ENCODE measurements at places on chromosomes 4 and X.

- no peak for DNase-seq
Observed at GRCh38 chr4:86184901-86185285, 175.0 kb downstream of the MAPK10 start.

DNA sequence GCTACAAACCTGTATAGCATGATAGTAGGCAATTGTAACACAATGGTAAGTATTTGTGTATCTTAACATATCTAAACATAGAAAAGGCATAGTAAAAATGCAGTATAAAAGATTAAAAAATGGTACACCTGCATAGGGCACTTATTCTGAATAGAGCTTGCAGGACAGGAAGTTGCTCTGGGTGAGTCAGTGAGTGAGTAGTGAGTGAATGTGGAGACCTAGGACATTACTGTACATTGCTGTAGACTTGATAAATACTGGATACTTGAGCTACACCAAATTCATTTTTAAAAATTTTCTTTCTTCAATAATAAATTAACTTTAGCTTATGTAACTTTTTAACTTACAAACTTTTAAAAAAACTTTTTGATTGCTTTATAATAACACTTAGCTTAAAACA, 68.2 kb upstream of the MAML3 start:
- no peak for DNase-seq

GRCh38 chr4:122218762-122219161, 66.6 kb downstream of the BLTP1 start:
- DNase-seq: peak; percentile 12

GRCh38 chr4:36870121-36870520, 374.4 kb upstream of the NWD2 start:
- DNase-seq: no peak

GRCh38 chrX:149715468-149715867, 3.6 kb downstream of the MAGEA11 start:
- no peak for DNase-seq

DNA sequence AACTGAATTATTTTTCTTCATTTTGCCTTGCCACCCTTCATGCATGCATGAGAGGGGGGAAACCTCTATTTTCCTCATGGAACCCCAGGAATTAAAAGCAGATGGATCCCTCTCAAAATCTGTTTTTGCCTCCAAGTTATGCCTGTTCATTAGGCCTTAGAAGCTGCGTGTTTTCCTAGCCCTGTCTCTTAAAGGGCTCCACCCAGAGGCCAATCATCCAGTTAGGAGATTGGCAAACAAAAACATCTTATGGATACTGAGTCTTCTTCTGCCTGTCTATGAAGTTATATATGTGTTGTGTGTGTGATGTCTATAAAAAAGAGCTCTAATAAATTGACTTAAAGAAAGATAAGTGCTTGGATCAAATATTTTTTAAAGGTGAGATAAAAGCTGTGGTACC, 142.9 kb downstream of the ANAPC10 start:
- no peak for DNase-seq

DNA sequence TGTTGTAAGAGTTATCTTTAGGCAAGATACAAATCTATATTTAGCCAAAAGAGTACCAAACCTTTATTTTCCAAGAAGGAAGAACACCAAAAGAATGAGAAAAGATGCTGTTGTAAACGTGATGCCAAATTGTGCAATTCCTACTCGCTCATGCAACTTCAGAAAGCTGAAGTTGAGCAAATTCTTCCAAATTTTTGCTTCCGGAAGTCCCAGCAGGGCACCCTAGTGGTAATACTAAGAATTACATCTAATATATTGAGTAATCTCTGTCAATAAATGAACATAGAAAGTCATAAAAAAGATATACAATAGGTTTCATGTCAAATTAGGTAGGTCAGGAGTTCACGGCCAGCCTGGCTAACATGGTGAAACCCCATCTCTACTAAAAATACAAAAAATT, 36.0 kb upstream of the SMARCAD1 start:
- no peak for DNase-seq

DNA sequence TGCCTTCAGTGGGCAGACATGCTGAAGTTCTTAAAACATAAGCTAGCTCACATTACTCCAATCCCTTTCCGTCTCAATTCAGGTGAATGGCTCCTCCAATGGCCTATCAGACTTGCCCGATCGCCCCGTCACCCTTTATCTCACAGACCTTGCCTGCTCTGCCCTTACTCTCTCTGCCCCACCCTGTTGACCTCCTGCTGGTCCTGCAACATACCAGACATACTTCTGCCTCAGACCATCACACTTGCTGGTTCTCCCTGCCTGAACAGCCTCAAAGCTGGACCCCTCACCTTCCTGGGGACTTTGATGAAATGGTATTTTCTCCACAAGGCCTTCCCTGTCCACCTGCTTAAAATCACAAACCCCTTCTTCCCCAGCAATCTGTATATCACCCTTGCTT, 340.1 kb upstream of the NR3C2 start:
- DNase-seq: no peak

GRCh38 chr4:144611850-144612249, 34.1 kb upstream of the HHIP start:
- DNase-seq: no peak

DNA sequence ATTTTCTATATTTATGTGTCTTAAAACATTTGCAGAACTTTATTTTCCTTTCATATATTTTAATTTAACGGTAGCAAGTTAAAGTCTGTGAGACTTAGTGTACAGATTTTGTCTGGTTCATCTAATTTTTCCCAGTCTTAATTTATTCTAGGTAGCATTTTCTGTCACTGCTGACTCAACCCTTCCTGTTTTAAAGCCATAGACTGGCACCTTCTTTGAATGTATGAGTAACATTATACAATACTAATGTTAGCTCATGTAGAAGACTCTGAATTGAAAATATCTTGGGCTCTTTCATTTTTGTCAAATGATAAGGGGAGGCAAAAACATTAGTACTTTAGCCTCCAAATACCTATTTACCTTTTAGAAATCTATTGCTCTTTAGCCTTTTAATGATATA, 43.6 kb downstream of the BLTP1 start:
- DNase-seq: no peak

GRCh38 chr4:10856271-10856782, 171.8 kb upstream of the CLNK start:
- peak; percentile 22 for DNase-seq

DNA sequence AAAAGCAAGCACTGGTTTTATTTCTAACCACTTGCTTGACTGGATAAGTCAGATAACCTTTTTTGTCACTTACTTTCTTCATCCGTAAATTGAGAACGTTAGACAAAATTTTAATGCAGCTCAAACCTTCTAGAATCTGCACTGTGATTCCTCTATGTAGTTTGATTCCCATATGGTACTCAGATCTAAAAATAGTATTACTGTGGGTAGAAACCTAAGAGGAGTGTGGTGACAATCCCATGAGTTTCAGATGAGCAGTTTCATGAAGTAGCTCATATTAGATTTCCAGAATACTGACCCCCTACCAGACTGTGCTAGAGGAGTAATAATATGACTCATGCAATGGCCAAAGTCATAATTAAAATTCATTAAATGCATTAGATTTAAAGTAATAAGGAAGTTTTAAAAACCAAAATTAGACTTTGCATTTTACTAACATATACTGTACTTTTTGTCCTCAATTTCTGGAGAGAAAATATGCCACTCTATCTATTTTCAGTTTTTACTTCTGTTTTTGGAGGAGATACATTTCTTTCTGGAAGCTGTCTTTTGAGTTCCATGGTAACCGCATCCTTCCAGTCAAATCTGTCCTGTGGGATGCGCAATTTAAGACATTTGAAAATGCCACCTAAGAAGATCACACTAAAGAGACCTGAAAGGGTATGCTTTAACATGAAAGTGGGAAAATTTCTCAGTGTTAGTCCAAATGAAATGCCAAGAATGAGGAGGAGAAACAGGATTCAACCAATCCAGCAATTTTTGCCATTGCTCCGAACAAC, 64.1 kb upstream of the GPM6A start:
- DNase-seq: no peak

DNA sequence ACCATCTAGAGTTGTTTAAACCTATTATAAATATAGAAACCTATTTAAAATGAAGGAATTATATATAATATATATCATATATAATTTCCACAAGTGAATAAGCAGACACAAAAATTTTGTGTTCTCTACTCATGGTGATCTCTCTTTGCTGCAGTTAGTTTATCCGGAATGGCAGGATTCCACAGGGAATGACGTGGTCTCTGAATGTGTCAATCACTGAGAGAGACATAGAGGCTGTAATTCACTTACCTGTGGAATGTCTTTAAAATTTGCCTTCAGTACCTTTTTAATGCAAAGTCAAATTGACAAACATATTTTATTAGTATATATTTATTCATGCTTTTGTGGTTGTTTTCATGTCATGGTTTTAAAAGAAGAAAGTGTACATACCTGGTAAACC, 669.3 kb downstream of the NLGN4X start:
- DNase-seq: no peak

DNA sequence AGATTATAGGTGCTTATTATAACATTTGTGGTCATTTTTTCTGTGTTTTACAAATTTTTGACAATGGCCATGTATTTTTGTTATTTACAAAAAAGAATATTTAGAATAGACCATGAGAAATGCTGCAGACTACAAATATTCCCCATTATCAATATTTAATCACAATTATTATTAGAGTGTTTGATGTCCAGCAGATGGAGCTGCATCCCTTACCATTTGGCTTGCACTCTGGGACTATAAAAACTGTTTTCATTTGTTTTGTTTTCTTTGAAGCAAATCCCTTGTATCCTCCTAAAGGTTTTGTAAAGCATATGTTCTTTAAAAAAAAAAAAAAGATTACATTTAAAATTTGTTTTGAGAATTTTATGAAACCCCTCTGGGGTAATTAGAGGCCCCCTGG, 85.6 kb upstream of the CXorf66 start:
- peak; percentile 0 for DNase-seq

GRCh38 chr4:55398461-55398860, 2.7 kb downstream of the TMEM165 start:
- DNase-seq: no peak

GRCh38 chrX:69062493-69062892, 102.8 kb downstream of the PJA1 start:
- no peak for DNase-seq

GRCh38 chr4:7196736-7197135, 4.4 kb downstream of the SORCS2 start:
- DNase-seq: no peak

DNA sequence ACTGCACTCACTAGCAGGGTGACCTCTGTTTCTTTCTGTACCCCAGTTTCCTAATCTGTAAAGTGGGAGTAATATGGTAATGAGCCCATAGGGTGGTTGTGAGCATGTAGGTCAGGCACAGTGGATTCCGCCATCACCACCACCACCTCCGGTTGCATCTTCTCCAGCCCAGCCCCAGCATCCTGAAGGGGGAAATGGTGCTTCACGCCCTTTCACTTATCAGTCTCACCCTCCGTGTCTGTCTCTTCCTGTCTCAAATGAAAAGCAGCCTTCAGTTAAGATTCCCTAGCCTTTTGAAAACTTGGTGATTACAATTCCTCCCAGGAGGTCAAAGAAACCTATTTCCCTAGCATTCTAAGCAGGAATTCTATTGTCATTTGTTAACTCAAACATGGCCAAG, 16.9 kb upstream of the XPNPEP2 start:
- no peak for DNase-seq

DNA sequence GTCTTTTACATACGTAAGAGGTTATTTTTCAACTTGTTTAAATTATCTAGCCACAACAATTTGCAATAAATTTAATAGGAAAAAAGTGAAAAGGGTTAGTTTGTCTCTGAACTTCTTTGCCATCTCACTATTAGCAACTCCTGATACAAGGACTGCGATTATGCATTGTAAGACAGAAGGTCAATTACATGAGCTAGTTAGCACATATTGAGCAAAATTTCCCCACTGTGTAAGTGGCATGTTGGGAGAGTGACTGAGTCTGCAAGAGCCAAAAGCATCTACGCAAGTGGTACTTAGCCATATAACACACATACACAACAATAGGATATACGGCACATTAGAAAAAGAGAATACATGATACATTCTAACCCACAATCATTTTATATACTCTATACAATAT, 927.2 kb downstream of the STPG2 start:
- no peak for DNase-seq
